NCI-H510A (cell line): ENCODE measurements at places on chromosomes 1 and 21.

- no peak for DNase-seq
Observed at GRCh38 chr1:198640174-198640573, 1.3 kb downstream of the PTPRC start.

DNA sequence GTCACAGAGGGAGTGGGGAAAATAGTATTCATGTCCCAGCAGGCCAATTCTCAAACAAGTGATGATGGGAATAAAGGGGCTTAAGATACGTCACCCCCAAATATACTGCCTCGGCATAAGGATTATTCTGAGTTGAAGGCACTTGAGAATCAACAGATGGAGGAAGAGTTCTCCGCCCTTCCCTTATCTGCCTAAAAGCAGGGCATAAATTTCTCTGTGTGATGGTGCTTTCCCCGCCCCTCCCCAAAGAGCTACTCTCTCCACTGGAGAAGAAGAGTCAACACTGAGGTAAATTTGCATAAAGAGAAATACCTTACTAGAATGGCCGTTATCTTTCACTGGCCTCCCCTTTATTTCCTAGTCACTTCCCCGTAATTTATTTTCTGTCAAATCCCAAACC is 18.7 kb downstream of the BECN2 start:
- no peak for DNase-seq

GRCh38 chr1:209318181-209319056 is 265.1 kb upstream of the CAMK1G start:
- no peak for DNase-seq

DNA sequence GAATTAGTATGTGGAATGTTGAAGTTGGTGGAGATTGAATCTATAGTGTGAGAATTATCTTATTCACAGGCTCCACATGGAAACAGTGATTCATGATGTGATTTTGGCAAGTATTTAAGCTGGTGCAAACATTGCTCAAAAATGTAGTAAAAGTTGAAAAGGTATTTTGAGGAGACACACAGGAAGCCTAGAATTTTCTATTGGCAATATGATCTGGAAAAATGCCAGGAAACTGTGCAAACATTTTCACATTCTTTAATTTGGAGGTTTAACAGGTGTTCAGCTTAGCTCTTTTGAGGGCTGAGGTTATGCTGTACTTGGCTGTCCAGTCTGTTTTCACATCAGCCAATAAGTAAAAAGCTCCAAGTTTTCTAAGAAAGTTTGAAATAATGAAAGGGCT is 327.3 kb downstream of the RWDD3 start:
- no peak for DNase-seq

DNA sequence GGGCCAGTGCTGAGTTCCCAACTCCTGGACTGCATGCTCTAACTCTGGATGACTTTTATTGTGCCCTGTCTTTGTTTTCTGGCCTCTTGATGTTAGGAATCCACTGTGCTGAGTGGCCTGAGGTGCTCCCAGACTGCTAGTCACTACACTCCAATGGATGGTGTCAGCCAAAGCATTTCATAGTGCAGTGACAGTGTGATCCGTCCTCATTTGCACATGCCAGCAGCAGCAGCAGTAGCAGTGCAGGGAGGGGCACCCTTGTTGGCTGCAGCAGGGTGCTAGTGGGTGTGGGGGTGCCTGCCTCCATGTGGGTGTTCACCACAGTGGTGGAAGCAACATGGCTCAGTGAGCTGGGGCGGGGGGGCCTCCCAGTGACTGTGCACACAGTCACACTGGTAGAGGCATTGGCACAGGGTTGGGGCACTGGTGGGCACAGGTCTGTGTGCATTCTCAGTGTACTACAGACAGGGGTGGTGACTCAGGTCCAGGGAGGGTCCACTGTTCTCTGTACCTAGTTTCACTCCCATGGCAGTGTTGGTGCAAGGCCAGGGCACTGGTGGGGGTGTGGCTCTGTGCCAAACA is 214.0 kb downstream of the ZC3H11B start:
- no peak for DNase-seq

DNA sequence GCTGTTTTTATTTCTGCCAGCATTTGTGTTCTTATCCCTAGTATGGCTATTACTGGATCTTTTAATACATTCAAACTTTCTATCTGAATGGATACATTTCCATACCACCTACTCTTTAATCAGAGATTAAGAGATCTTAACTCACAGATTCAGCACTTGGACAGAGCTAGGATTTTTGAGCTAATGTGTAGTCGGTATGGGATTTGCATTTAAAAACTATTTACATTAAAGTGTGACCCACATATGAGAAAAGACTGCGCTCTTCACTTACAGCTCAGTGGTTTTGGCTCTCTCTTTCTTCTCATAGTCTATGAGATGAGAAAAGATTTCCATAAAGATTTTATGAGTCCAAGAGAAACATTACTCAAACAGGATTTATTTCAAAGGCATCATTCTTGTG is 16.4 kb downstream of the HMGB4 start:
- no peak for DNase-seq

DNA sequence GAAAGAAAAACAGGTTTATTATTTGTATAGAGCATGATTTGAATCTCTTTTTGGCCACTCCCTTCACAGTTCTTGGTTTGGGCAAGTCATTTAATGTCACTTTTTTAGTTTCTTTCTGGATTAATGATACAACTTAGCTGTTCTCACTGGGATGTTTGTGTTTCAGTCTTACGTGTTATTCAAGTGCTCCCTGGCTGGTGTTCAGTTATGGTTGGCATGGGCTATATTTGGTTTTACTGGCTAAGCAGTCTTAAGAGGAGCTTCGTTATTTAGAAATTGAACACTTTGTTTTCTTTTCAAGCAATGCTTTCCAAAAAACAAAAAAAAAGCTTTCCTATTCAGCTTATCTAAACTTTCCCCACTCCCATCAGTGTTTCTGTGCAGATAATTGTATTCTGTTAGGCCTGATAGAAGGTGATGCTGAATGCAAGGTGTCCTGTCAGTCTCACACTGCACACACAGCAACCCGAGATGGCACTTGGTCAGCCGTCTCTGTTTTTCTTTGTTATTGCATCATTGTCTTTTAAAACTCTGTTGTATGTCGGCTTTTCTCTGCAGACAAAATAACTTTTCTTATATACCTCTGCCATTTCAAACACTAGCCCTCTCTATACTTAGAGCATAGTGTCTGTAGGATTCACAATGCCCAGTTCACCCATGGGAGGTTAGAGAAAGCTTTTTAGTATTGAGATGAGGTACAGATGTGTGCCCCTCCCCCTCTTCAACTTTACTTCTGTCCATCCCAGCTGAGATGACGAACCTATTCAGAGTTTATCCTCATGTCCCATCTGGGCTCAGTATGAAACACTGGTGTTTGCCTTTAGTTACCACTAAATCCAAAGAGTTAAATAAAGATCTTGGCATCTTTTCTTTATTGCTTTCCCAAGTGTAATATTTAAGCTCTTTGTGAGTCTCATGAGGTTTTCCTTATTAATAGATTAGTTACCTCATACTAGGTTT is 80.2 kb downstream of the VPS13D start:
- DNase-seq, result no peak

- no peak for DNase-seq
Observed at GRCh38 chr1:182426442-182427430, 23.2 kb upstream of the RGSL1 start.

DNA sequence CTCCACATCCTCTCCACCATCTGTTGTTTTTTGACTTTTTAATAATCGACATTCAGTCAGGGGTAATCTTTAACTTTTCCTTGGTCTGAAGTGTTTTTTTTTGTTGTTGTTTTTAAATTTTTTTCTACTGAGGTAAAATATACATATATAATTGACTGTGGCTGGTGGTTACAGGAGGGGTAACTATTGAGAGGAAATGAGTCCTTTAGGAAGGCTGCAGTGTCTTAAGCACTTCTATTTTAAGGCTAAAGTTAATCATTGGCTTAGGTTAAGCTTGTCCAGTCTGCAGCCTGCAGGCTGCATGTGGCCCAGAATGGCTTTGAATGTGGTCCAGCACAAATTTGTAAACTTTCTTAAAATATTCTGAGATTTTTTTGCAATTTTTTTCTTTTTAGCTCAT is 172.5 kb downstream of the CTH start:
- no peak for DNase-seq

GRCh38 chr1:246161626-246162025 is 345.5 kb downstream of the SMYD3 start:
- no peak for DNase-seq

DNA sequence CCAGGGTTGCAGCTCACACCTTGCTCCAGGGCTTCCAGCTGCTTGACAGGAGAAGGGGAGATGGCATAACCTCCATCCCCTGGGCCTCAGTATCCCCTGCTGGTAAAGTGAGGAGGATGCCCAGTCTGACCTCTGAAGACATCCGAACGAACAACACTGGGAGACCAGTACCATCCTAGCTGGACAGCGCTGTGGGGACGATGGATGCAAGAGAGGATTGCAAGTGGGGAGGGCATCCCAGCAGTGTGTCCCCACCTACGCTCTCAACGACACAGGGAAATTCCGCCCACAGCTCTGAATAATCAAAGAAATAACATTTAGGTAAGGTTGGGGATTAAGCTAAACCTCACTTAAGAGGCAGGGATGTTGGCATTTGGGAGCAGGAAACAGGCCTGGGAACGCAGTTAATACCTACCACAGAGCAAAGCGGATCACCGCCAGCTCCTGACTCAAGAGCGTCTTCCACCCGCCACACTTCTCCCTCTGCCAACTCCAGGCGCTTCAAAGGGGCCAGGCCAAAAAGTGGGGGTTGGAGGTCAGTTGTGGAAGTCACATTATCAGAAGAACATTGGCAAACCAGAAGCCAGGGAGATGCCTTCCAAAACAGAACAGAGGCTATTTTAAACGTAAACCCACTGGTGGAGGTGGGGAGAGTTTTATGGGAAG is 47.6 kb downstream of the SSBP3 start:
- DNase-seq, result no peak
